ENCODE measurements at places on chromosomes 11 and 22.

- DNase-seq: no peak
These were observed 44.7 kb downstream of the BID start for GRCh38 chr22:17729561-17729960.

GRCh38 chr11:27603376-27603990 lies 96.8 kb downstream of the BDNF start:
- DNase-seq: no peak

GRCh38 chr11:117517097-117517496 lies 189.4 kb downstream of the CEP164 start:
- no peak for DNase-seq

- no peak for DNase-seq
These were observed 39.4 kb downstream of the DGCR2 start for GRCh38 chr22:19082793-19083192.

DNA sequence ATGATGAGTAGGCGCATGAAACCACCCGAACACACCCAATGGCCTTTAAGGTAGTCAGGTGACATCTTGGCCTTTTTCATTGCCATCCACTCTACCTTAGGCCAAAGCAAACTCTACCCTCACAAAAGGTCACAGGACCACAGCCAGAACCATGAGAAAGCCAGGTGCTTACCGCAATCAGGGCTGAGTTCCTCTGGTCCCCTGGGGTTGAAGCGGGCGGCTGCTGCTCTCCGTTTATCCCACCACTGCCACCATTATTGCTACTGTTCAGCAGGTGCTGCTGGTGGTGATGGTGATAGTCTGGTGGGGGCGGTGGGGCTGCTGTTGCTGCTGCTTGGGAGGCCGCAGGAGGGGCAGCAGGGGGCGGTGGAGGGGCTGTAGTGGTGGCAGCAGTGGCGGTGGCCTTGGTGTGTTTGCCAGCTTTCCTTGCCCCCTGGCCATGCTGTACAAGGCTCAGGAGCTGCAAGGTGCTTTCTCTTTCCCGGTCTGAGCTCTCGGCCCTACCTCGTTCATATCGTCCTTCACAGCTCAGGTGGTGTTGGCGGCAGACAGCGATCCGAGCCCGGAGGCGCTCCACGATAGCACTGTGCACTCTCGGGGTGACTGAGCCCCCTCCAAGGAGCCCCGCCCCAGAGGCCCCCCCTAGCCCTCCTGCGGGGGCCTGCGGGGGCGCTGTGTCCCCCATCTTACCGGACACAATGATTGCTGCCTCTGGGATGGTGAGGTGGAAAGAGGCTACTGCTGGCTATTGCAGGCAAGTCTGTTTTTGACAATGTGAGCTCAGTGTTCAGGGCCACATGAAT lies 1.6 kb downstream of the MAML2 start:
- DNase-seq: no peak

DNA sequence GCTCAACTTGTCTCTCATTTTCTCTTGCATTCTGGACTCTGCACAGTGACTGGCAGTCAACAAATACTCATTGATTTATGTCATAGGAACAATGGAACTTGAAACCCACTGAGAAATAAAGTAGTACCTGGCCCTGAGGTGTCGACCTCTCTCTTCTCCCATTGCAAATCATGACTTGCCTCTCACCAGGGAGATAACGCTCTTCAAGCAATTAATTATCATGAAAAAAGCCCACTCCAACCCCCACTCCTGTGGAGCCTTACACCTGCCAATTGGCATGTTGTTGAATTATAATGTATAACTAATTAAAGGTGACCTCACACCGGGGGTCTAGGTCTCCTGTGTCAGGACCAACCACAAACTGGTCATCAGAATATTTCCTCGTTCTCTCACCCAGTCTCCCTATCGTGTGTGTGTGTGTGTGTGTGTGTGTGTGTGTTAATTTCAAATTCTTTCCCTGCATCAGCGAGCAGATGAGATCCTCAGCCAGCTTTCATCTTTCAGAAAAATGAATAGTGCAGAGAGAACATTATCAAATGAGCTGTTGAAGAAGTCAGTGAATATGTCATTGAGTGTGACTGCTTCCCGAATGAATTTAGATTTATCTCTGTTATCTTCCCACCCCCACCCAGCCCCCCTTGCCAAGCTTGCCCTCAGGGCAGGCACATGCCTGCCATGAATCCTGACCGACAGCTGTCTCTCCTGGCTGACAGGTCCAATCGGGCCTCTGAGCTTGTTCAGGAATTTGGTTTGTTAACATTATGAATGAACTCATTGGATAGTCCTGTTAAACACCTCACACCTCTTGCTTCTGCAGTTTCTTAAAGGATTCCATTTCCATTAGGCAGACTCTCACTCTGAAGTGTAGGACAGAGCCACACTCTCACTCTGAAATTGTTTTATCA lies 357.4 kb downstream of the INSC start:
- DNase-seq: no peak

Measured in skeletal muscle cell (primary cell).